ENCODE measurements at places on chromosomes 11 and 22.

- no peak for DNase-seq
These were observed 429.9 kb upstream of the CCDC90B start for GRCh38 chr11:83715927-83716535.

- DNase-seq, result no peak
These were observed 21.5 kb downstream of the TST start for GRCh38 chr22:36997746-36998145.

GRCh38 chr11:27409742-27410141 lies 46.7 kb upstream of the CCDC34 start:
- no peak for DNase-seq

DNA sequence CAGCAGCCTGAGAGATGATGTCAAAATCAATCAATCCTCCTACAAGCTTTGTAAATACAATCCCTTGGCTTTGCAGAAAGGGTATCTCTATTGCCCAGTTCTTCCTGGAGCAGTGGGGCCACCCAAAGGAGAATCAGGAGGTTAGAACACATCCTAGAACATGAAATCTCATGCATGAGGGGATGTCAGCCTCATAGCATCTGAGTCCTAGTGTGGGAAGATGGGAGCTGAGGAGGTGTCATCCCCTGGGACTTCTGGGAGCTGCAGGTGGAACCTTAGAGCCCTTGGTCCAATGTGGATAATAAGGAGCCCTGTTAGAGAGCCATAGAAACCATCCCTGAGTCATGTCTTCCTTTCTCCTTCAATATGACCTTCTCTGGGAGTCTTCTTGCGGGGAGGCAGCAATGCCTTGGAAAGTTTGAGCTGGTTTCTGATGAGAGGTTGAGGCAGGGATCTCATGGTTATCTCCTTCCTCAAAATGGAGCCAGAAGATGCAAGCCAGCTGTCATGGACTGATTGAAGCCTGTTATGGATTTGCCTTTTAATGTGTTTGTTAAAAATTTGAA lies 74.8 kb downstream of the BDNF start:
- no peak for DNase-seq

GRCh38 chr11:10807493-10808234 lies 1.1 kb downstream of the EIF4G2 start:
- DNase-seq, result peak; percentile 17

GRCh38 chr11:19923626-19924025 lies 211.0 kb downstream of the NAV2 start:
- no peak for DNase-seq

DNA sequence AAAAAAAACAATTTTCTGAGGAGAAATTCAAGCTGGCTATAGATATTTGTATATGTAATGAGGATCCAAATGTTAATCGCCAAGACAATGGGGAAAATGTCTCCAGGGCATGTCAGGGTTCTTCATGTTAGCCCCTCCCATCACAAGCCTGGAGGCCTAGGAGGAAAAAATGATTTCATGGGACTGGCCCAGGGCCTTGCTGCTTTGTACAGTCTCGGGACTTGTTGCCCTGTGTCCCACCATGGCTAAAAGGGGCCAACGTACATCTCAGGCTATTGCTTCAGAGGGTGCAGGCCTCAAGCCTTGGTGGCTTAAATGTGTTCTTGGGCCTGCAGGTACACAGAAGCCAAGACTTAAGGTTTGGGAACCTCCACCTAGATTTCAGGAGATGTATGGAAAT lies 62.1 kb upstream of the SLC5A12 start:
- DNase-seq, result no peak

DNA sequence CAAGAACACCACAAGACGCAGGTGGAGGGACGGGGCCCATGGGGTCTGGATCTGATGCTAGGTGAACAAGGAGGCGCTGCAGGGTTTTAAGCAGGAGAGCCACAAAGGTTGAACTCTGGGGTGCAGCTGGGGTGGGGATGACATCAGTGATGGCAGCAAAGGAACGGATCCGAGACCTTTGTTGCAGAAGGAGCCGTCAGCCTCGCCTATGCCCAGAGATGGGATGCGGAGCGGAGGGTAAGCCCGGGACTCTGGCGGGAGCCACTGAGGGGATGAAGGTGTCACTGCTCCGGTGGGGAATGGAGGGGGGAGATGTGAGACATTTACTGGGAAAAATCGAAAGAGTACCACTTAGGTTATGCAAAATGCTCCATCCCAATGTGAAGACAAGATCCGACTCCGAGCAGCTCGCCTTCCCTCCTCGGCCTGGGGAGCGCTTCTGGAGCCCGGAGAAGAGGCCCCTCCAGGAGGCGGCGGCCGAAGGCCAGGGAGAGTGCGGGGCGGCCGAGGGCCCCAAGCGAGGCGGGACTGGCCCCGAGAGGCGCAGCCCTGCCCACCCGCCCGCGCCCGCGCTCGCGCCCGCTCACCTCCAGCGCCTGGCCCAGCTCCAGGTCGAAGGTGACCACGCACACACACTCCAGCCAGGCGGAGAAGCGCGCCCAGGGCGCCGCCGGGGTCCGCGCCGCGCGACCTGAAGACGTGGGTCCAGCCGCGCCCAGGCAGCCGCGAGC lies 422 bp downstream of the DENND6B start:
- no peak for DNase-seq

DNA sequence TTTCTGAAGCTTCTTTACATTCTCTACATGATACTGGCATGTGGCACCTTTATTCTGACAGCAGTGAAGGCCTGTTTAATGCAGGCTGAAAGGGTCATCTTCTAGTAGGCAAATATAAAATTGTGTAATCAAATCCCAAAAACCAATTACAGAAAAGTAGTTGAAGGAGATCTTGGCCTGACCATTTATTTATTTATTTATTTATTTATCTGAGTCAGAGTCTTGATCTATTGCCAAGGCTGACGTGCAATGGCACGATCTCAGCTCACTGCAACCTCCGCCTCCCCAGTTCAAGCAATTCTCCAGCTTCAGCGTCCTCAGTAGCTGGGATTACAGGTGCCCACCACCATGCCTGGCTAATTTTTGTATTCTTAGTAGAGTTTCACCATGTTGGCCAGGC lies 22.7 kb upstream of the CECR2 start:
- DNase-seq, result no peak

GRCh38 chr11:130854483-130854882 lies 61.8 kb downstream of the SNX19 start:
- no peak for DNase-seq

- no peak for DNase-seq
These were observed 440.5 kb downstream of the TBC1D22A start for GRCh38 chr22:47202819-47203553.

DNA sequence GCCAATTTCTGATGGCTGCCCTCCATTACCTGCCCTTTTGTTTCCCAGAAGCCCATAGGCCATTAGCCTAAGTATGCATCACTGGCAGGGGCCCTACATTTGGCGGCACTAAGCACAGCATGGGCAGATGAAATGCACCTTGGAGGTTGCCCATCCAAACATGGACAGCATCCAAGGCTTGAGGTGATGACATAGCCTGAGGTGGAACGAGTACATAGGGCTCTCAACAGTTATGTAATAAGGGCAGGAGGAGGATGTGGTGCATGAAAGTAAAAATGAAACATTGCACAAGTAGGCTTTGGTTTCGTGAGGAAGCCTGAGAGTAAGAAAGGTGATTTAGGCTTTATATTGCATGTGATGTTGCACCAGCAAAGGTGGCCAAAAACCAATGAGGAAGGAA lies 148.1 kb downstream of the FAM76B start:
- DNase-seq, result no peak

- no peak for DNase-seq
These were observed 51.0 kb downstream of the SVIP start for GRCh38 chr11:22778642-22779041.

DNA sequence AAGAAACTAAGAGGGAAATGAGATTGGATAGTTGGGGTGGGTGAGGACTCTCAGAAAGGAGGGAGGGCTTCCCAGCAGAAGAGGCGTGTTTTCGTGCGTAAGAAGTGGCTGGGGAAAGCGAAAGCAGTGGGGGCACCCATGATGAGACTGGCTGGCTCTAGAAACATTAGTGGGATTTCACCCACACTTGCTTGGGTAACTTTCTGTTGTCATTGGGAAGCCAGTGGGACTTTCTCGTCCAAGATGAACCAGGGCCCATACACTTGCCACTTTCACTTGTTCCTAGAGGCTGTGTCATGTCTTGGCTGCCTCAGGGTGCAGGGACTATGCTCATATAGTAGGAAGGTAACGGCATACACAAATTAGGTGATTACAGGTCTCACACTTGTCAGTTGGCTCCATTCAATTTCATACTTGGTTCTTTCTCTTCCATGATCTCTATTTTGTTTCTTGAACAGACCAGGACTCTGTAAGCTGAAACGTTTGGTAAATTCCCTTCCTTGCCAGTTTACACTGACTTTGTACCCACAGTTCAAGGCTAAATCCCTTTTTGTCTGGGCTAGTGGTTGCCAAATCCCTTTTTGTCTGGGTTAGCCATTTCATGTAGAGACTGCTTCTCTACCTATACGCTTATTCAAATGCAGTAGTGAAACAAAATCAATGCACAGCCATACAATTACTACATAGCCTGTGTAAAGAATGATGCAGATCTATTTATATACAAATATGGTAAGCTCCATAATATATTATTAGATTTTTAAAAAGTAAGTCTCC lies 42.0 kb upstream of the CXCR5 start:
- peak; percentile 8 for DNase-seq

GRCh38 chr11:65947133-65947532 lies 1.9 kb downstream of the TSGA10IP start:
- no peak for DNase-seq

GRCh38 chr11:80144897-80145594 lies 704.2 kb upstream of the TENM4 start:
- no peak for DNase-seq

DNA sequence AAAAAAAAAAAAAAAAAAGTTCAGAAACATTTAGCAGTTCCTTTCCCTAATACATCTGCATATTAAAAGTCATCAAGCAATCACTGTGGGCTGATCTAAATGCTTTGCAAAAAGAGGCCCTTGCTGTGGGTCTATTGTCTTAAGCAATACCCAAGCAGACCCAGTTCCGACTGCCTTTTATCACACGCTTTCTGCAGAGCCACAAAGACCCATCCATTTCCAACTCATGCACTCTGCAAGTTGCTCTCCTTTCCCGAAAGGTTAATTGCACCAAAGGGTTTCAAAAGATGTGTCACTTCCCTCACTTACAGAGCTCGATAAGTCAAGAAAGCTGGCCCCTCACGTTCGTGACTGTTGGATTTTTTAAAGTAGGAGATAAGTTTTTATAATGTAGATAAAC lies 138.9 kb downstream of the MPPED1 start:
- no peak for DNase-seq

GRCh38 chr11:65445604-65446445 lies 23.2 kb downstream of the NEAT1 start:
- DNase-seq, result no peak

DNA sequence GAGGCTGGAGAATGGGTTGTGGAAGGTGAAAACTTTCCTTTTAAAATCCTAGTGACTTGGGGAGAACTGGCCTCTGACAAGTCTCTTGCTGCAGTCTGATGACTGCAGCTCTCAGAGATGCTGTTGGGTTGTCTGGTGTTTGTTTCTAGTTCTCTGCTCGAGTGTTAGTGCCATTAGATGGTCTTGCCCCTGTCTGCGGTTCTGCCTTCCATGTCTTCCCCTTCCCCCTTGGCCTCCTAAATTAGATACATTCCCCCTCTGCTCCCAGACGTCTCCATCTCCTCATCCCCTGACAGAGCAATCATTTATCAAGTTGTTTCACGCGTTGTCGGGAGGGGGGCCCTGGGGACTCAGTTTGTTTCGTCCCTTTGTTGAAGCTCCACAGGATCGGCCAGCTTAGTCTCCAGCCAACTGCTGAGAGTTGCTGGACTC lies 67.7 kb downstream of the CECR2 start:
- no peak for DNase-seq

DNA sequence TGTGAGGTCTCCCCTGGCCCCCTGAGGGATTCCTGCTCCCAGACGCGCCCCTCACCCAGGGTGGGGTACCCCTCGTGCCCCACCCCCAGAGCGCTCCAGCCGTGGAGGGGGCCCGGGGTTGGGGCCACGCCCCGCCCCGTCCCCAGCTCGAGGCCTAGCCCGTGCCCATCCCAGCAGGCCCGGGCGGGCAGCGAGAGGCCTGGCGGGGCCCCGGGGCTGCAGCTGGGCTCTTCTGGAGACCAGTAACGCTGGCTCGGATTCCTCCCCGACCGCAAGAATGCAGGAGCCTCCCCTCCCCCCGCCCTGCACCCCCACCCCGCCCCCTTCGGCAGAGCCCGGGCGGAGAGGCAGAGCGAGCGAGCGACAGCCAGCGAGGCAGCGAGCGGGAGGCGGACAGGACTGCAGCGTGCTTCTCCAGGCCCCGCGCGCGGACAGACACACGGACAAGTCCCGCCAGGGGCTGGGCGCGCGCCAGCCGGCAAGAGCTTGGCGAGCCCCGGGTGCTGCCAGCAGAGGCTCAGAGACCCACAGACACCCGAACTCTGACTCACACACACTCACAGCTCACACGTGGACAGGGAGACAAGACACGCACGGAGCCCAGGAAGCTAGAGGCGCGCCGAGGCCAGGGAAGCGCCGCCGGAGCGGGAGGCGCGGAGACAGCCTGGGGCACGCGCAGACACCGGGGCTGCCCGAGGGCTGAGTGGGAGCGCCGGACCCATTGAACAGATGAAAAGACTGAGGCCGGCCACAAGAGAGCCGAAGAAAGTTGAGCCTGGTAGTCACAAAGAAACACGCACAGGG lies 15.2 kb downstream of the BCL9L start:
- DNase-seq, result no peak

- no peak for DNase-seq
These were observed 1071.4 kb downstream of the JRKL start for GRCh38 chr11:97461044-97461880.

Measured in stimulated activated CD8-positive, alpha-beta memory T cell treated with anti-CD3 and anti-CD28 coated beads, Interleukin-7, amount 100 ng/mL, for 24 hours (primary cell).